ENCODE measurements at places on chromosomes 6 and 20.

DNA sequence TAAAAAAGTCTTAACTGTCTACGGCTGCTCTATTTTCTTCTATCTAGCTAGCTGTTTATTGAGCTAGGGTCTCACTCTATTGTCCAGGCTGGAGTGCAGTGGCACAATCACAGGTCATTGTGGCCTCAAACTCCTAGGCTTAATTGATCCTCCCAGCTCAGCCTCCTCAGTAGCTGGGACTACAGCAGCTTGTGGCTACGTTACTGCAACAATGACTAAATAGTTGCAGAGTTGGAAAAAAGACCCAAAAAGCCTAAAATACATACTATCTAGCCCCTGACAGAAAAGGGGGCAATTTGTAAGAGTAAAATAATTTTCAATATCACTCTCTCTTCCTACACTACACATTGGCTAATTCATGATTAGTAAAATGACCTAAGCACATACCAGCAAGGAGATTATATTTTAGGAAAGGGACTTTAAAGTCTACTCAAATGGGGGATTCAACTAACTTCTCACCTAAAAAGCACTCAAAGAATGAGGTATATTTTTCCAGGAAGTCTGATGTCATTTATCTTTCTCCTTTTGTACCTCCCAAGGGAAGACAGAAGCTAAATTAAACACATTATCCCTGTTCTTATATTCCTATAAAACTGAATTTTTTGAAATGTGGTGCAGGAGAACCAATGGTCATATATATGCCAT lies 82.8 kb downstream of the ZMYND8 start:
- DNase-seq: no peak

DNA sequence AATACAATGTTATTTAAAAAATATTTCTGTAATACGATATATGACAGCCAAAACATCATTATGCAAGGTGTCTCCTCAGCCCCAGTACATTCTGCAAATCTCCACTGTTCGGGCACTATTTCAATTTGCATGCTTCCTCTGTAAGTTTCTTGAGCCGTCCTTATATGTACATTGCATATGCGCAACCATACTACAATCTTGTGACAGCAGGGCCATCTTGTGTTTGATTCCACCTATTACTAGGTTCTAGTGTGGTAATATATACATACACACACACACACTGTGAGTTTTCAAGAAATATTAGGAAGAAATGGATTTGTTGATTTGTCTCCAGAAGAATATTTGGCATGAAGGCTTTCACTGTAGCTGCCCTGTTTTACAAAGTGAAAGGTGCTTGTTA lies 9.8 kb downstream of the LYRM4 start:
- DNase-seq: no peak

DNA sequence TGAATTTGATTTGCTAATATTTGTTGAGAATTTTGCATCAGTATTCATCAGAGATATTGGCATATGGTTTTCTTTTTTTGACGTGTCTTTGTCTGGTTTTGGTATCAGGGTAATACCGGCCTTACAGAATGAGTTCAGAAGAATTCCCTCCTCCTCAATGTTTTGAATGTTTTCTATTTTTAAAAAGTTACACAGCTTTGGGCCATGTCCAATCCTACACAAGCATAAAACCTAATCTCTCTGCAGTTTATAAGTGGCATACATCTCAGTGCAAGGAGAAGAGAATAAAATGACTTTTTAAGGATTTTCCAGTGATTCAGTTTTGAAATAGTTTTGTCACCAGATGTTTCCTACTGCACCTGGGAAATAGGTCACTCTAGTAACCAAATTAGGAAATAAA lies 185.5 kb downstream of the COL12A1 start:
- DNase-seq: no peak

DNA sequence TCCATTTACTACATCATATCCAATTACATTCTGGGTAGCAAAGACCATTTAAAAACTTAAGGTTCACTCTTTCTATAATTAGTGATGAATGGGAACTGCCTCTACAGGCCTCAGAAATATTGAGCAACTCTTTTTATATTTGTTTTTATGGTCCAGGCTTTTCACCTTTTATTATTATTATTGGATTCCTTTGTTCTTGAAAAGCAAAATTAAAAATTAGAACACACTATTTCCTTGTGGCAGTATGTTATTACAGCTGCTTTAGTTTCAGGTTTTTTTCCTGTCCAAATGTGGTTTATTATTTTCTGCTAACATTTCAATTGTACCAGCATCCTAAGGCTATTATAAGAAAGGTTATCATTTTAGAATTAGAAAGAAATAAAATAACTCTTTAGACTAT lies 150.1 kb downstream of the FARS2 start:
- DNase-seq: no peak

- no peak for DNase-seq
These were observed 171.5 kb downstream of the CARMIL1 start for GRCh38 chr6:25450469-25451198.

GRCh38 chr6:99013145-99013544 lies 65.4 kb upstream of the FBXL4 start:
- DNase-seq: no peak

GRCh38 chr6:16058929-16059345 lies 69.9 kb upstream of the MYLIP start:
- no peak for DNase-seq

DNA sequence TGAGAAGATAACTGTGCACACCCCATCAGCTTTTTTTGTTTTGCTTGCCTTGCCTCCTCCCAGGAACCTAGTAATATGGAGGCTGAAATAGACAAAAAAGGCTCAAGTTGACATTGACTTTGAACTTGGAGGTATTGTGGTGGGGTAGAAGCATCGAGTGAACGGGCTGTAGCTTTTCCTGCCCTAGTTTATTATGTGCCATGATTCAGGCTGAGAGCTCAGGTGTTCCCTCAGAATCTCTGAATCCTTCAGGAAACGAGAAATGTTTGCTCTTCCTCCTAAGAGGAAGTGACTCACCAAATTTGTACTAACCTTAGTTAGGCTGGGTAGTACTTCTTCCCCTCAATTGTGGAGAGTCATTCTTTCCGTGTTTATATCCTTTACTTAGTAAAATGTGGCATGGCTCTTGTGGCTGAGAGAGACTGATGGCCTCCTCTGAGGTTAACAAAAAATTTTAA lies 98.8 kb downstream of the SASH1 start:
- no peak for DNase-seq

DNA sequence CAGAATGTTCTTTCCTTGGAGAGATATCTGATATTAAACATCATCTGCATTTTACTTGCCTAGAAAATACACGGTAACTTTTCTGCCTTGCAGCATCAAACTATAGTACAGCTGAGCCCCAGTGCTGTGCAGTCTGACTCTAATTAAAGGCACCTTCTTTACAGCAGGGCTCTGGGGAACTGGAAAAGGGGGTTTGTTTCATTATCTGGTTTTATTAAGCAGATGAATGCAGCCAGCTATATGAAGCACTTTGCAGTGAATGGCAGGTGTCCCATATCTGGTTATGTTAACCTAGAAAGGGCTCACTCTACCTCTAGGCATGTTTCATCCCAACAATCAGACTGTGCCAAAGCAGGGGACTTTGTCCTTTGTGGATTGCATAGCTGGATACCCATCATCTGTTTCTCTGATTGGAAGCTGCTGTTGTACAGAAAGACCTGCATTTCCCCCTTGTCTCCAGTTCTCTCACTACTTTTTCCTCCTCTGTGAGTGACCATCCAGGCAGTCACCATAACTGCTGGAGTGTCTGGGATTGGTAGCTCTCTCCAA lies 39.6 kb upstream of the CMTR1 start:
- no peak for DNase-seq

DNA sequence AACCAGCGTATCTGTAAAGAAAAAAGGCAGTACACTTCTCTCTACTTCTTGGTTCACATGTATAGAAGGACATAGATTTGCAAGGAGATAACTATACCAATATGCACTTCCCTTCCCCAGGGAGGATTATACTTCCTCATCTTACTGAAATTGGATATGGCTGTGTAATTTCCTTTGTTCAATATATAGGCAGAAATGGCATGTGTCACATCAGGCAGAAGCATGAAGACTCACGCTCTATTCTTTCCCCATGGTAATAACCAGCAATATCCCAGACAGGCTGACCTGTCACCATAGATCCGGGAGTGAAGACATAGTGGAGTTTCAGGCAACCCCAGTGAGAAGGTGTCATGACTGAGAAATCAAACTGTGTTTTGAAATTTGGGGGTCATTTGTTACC lies 518.3 kb downstream of the KIF16B start:
- no peak for DNase-seq

- DNase-seq: no peak
These were observed 28.3 kb upstream of the SMIM29 start for GRCh38 chr6:34276881-34277762.

GRCh38 chr20:34076952-34077351 lies 35.1 kb downstream of the EIF2S2 start:
- DNase-seq: no peak

GRCh38 chr6:36178544-36178943 lies 18.0 kb upstream of the BRPF3 start:
- no peak for DNase-seq

DNA sequence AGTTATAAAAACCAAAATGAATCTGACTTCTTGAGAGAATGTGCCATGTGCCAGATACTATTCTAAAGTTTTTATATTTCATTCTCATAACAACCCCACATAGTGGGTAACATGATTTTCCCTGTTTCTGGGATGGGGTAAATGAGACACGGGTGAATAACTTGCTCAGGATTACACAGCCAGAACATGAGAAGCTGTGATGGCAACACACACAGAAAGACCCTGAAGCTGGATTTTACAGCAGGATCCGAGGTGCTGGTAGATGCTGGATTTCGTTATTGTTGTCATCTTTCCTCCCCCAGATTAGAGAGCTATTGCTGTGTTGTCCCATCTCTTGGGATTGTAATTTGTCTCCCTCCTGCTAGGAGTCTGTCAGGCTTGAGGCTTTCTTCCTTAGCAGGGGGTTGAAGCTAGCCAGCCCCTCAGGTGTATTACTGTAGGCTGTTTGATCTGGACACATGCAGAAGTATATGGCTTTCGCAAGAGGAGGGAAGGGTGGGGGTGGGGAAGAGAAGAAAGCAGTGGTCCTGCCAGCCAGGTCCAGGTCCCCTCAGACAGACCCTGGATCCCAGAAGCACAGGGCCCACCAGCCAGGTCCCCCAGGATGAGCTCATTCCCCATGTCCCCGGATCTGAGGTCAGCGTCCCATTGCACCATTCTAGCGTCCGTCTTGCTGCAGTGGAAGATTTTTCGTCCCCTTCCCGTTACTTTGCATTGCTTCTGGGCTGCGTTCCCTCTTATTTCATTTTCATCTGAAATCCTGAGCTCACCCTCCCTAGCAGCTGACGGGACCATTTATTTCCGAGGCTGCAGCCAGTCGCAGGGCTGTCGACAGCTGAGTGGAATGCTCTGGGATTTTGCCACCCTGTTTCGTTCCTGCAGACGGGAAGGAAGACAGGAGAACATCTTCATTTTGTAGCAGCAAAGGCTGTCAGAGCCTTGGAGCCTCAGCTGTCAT lies 7.3 kb upstream of the KCNG1 start:
- DNase-seq: no peak

GRCh38 chr20:19949195-19949867 lies 67.8 kb upstream of the NAA20 start:
- DNase-seq: no peak

DNA sequence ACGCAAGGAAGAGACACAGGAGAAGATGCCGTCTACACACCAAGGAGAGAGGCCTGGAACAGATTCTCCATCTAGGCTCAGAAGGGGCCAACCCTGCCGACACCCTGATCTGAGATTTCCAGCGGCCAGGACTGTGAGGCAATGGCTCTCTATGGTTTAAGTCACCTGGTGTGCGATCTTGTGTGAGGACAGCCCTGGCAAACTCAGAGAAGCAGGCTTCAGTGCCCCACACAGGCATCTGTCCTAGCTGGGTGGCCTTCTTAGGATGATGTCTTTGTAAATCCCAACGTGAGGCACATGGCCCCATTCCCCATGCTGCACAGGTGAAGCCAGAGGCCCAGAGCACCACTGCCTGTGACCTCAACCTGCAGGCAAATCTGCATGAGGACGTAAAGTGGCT lies 87.6 kb upstream of the FRMD1 start:
- DNase-seq: no peak

GRCh38 chr6:139126255-139126654 lies 8.6 kb upstream of the HECA start:
- DNase-seq: no peak

DNA sequence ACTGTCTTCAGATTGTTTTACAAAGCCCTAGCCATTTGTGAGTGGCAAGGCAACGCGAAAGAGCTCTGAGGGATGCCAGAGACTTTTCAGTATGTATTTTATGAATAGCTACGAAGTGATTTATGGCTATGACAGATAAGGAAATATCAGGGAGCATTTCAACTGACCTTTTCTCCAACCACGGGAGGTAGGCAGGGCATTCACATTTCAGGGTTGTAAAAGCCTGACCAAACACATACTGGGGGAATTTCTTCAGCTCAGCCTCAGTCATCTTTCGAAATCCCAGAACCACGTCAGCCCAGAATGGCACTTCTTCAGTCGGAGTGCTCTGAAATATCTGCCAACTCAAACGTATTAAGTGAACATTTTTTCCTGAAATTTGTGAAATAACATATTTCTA lies 10.8 kb downstream of the DDO start:
- DNase-seq: no peak

- no peak for DNase-seq
These were observed 49.7 kb upstream of the FUCA2 start for GRCh38 chr6:143561105-143561704.

- DNase-seq: no peak
These were observed 15.0 kb downstream of the GRM4 start for GRCh38 chr6:34130862-34131261.

GRCh38 chr20:62745952-62746288 lies 37.3 kb downstream of the NTSR1 start:
- no peak for DNase-seq

- DNase-seq: no peak
These were observed 51.9 kb upstream of the EXOC2 start for GRCh38 chr6:744666-745353.

- DNase-seq: no peak
These were observed 37.8 kb upstream of the STX16 start for GRCh38 chr20:58613061-58613854.

DNA sequence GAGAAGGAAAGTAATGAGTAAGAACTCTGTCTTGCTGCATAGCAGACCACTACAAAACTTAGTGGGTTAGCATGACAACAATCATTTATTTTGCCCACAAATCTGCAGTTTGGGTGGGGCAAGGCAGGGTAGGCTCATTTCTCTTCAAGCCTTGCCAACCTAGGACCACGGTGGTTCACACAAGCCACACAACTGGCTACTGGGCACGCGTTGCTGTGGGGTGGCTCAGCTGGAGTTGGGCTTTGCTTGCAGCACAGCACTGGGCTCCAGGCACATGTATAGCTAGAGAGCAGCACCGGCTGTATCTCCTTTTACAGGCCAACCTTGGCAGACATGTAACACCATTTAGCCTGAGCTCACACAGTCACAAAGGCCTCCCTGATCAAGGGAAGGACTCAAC lies 4.6 kb upstream of the NXT1 start:
- DNase-seq: no peak

- no peak for DNase-seq
These were observed 387.7 kb upstream of the SASH1 start for GRCh38 chr6:147954938-147955337.

- DNase-seq: no peak
These were observed 57.2 kb downstream of the CNKSR3 start for GRCh38 chr6:154453329-154453728.

Data from Jurkat, Clone E6-1 (cell line).